ENCODE measurements at places on chromosomes 4 and X.

GRCh38 chr4:143381189-143382118 is 44.8 kb downstream of the GAB1 start:
- DNase-seq = peak; percentile 69

GRCh38 chrX:140447150-140447549 is 57.7 kb downstream of the SOX3 start:
- DNase-seq = no peak

GRCh38 chr4:24172406-24172805 is 282.6 kb upstream of the PPARGC1A start:
- DNase-seq = no peak

DNA sequence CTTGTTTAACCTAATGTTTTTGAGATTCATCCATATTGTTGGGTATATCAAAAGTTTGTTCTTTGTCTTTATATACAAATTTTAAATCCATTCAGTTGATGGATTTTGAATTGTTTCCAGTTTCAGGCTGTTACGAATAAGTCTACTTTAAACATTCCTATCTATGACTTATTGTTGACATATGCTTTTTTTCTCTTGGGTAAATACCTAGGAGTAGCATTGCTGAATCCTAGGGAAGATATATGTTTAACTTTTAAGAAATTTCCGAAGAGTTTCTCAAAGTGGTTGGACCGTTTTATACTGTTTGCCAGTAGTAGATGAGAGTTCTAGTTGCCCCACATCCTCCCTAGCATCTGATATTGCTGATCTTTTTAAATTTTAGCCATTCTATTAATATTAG is 60.9 kb upstream of the IL13RA1 start:
- no peak for DNase-seq

- DNase-seq = no peak
Measured at GRCh38 chr4:6955261-6955911, 45.8 kb downstream of the TBC1D14 start.

GRCh38 chr4:80608281-80608980 is 272.9 kb downstream of the CFAP299 start:
- no peak for DNase-seq

GRCh38 chrX:54076903-54077302 is 32.6 kb upstream of the PHF8 start:
- no peak for DNase-seq

DNA sequence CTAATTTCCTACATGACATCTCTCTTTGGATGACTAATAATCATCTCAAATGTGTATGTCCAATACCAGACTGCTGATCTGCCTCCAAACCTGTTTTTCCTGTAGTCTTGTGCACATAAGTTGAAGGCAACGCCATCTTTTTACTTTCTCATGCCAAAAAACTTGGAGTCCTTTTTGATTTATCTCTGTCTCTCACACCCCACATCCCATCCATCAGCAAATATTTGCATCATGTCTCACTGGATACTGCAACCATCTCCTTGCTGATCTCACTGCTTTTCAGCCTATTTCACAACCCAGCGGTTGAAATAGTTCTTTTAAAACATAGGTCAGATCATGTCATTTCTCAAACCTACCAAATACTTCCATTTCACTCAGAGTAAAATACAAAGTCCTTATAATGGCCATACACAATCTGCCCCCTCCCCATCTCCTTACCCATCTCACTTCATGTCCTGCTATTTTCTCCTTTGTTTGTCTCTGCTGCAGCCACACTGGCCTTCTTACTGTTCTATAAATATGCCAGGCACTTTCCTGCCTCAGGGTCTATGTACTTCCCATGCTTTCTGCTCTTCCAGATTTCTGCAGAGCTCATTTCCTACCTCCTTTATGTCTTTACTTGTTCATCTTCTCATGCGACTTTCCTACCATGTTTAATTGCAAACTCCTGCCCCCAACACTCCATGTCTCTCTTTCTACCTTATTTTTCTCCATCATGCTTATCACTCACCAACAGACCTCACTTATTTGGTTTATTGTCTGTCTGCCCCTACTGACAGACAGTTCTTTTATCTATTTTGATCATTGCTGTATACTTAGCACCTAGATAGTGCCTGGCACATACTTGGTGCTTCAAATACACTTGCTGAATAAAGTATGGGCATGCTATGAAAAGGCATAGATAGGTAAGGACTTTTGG is 98.8 kb downstream of the ANXA3 start:
- DNase-seq = no peak

GRCh38 chr4:15521442-15522039 is 51.9 kb downstream of the CC2D2A start:
- no peak for DNase-seq

GRCh38 chrX:139112432-139112831 is 400.9 kb upstream of the FGF13 start:
- no peak for DNase-seq

DNA sequence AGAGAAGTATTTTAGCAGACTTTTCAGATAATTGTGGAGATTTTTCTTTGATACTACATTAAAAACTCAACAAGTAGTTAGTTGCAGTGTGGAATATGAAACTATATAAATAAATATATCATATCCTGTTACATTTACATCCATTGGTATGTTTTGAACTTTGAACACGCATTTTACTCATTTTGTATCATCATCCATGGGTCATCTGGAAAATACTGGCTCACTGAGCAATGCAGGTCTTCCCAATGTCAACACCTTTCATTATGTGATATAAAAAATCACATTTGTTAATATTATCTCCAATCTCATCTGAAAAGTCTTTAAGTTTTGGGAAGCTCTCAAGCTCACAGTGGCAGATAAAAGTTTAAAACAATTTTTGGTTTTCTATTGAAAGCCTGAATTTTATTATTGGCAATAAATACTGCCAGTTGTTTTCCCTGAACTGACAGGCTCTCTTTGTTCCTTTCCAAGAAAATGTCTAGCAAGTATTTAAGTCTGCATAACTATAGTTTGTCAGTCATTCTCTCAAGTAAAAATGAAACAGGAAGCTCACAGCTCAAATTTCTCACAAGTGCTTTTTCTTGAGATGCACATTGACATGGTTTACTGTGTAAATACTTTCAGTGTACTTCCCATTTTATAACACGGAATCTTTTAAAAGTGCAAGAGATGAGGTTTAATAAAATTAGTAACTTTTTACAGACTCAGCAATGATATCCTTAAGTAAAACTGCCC is 183.5 kb upstream of the GPC4 start:
- DNase-seq = no peak

DNA sequence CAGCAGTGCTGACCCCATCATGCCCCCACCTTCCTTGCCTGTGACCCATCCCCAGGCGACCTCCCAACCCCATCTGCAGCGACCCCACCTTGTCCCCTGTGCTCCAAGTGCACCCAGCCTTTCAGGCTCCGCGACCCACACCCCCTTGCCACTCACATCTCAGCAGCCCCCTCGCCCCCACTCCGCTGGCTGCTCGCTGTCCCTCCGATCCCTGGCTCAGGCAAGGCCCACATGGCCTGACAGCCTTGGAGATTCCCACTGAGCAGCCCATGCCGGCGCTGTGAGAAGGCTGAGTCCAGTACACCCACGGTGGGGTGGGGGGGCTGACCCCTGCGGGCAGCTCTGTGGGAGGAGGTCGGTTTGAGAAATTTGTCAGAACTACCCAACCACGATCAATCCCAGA is 9.1 kb downstream of the ZFYVE28 start:
- no peak for DNase-seq

DNA sequence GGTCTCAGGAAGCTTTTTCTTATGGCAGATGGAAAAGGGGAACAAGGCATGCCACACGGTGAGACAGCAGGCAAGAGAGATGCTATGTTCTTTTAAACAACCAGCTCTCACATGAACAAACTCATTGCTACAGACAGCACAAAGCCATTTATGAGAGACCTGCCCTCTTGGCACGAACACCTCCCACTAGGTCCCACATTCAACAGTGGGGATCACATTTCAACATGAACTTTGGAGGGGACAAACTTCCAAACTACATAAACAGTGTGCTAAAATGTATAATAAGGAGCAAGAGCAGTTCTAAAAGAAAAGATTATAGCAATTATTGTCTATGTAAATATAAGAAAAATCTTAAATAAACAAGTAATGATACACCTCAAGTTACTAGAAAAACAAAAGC is 391.8 kb upstream of the CPXCR1 start:
- DNase-seq = no peak

DNA sequence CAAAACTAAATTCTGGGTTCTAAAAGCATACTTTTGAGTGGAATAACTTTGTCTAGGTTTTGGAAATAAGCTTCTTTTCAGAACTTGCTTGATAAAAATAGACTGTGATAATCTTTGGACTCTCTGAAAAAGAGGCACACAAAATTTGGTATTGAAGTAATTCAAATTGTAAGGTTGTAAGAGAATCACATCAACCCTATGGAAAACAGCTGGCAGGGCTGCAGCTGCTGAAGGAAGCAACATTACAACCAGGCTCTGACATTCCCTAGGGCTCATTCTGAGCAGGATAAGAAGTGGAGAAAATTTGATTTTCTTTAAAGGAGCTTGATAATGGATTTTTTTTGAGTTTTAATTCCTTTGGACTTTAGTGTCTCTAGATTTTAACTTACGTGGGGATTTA is 147.6 kb downstream of the FSTL5 start:
- no peak for DNase-seq

DNA sequence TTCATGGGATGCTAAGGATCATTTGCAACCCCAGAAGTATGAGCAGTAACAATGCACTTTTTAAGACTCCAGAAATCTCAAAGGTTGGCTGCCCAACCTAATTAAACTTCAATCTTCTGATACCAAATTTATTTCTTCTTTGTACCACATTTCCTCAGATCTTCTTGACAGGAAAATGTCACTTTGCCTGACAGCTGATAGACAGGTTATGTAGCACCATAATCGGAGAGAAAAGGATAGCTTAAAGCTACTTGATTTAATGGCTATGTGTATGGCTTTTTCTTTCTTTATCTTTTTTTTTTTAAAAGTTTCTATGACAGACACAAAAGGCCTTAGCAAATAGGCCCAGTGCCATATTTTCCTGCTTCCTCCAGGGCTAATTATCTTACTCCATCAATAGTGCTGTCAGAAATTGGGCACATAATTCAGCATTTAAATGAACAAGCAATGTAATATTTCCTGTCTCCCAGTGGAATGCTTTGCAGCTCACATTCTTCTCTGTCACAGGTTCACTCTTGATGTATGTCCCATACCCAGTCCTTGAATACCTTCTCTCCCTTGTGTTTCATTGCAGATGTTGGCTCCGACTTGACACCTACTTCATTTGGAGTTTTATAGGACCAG is 795.7 kb downstream of the ADGRL3 start:
- no peak for DNase-seq

DNA sequence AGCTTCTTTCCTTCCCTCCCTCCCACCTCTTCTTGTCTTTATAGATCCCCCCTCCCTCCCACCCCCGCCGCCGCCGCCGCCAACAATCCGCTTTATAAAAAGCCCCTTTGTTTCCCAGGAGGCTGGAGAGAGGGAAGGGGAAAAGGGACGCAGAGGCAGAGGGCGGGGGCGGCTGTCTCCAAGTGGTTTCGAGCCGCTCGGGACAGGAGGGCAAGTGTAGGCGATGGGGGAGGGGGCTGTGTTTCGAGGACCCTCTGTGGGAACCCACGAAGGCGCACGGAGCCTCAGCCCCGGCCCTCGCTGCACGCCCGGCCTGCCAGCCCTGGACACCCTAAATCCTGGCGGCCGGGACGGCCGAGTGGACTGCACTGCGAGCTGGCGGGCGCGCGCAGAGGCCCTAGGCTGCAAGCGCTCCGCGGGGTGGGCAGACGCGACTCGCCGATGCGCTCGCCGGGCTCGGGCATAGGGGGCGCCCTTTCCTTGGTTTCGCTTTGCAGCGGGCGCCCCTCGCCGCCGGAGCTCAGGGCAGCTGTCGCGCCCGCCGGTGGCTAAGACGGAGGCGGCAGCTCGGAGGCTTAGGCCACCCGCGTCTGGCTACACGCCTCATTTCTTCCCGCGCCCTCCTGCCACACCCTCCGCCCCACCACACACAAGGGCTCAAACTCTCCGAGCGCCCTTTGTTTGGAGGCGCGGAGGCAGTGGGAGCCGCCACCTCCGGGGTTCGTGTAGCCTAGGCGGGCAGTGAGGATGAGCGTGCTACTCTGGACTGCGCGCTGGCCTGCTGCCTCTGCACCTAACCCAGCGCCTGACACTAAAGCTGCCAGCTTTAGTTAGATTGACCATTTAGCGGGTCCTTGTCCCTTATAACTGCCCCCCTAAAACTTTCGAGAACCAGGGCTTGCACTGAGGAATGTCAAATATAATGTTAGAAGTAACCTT is 2.2 kb downstream of the MAMLD1 start:
- peak; percentile 92 for DNase-seq

GRCh38 chr4:1873776-1874175 is 2.6 kb downstream of the NSD2 start:
- DNase-seq = no peak

GRCh38 chr4:41172786-41173185 is 41.6 kb downstream of the APBB2 start:
- no peak for DNase-seq

- DNase-seq = no peak
Measured at GRCh38 chr4:109578846-109579245, 18.8 kb downstream of the MCUB start.

GRCh38 chr4:26044524-26044923 is 130.5 kb downstream of the SMIM20 start:
- no peak for DNase-seq

GRCh38 chr4:112664611-112665010 is 27.7 kb downstream of the LARP7 start:
- DNase-seq = no peak

DNA sequence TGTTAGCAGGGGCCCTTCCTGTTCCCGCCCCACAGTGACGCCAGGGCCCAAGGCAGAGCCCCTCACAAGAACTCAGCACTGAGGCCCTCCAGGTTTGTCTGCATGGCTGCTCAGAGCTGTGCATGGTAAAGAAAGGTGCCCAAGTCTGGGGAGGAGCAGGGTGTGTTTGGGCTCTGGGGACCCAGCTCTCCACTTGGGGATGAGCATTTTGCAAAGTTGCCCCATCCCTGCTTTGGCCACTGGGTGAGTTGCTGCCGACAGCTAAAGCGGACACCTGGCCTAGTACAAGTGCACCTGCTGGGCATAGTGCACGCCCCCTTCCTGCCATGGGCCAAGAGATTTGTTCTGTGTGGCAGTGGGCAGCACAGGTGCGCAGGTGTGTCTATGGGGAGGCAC is 2.0 kb upstream of the MXD4 start:
- DNase-seq = peak; percentile 65

DNA sequence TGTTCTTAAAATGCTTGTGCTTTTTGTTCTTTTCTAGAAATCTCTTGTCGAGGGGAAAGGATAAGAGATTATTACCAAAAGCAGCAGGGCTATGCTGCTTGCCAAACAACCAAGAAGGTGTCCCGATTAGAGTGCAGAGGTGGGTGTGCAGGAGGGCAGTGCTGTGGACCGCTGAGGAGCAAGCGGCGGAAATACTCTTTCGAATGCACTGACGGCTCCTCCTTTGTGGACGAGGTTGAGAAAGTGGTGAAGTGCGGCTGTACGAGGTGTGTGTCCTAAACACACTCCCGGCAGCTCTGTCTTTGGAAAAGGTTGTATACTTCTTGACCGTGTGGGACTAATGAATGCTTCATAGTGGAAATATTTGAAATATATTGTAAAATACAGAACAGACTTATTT is 81.5 kb upstream of the PACRGL start:
- no peak for DNase-seq

DNA sequence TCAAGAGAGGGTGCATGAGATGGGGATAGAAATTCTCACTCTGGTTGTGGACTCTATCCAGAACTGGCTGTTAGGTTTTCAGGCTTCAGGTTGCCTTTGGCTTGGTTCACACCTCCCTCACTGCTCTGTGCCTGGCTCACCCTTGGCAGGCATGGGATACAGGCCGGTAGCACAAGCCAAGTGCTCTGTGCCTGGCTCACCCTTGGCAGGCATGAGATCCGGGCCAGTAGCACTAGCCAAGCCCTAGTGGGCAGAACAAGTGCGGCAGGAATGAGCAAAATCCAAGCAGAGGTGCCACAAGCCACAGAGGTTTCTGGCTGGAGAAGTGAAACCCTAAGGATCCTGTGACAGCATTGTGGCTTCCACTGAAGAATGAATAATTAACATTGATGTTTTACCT is 1642.3 kb downstream of the C4orf33 start:
- DNase-seq = peak; percentile 72
